Gastroesophageal sphincter (tissue), 4 donors: ENCODE measurements at places on chromosomes 5 and 9. TPM values are rescaled to one million over a fixed set of nuclear protein-coding genes. Genes with fewer than 3 reads are reported as not detected.

GRCh38 chr9:2253636-2254580, 238.8 kb downstream of the SMARCA2 start:
- ATAC-seq, result no peak

Gene FAM221B
- total RNA-seq, result not detected

Gene CSF1R
- total RNA-seq, result 53.7 TPM

DNA sequence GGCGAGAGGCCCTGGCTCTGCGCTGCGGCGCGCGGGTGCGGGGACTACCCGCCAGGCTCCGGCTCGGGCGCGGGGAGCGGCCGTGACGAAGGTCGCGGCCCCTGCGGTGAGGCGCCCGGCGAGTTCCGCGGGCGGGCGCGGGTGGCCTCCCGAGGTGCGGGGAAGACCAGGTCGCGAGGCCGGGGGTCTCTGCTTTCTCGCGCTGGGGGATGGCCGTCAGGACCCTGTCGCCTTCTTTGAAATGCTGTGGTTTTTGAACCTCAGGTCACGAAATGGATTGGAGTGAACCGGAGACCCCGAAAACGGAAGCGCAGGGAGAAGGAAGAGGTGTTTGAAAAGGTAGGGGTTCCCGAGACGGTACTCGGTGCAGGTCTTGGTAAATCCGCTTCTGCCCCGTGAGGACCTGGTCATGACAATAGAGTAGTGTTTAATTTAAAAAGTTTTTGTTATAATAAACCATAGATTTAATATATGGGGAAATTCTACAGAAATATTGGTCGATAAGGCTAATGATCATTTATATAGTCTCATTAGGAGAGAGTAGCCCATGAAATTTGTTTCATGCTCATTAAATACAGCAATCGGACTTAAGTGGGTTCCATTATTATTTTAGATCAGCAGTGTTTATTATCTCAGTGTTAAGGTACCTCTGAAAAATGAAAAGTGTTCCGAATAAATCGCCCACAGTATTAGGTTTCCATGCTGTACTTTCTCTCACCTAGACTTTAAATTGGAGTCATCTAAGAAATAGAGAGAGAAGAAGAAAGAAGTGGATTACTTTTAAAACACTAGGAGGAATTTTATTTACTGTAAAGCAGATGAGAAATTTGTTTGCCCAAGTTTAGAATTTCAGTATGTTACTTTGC, 279.0 kb downstream of the AOPEP start:
- no peak for ATAC-seq

Gene ARL14EPL
- total RNA-seq, result not detected

Gene AQP7
- 1.4 TPM for total RNA-seq

Gene IL3
- total RNA-seq, result not detected

GRCh38 chr5:160694896-160695295, 157.1 kb downstream of the ATP10B start:
- no peak for ATAC-seq

Gene GDF9
- not detected for total RNA-seq

- ATAC-seq, result no peak
These were observed 22.7 kb upstream of the FSTL4 start for GRCh38 chr5:133635051-133635450.

- ATAC-seq, result no peak
These were observed 1028.5 kb upstream of the CDH9 start for GRCh38 chr5:28066856-28067255.

GRCh38 chr5:163978897-163979296, 473.5 kb downstream of the MAT2B start:
- no peak for ATAC-seq

Gene GARNL3
- 29.3 TPM for total RNA-seq

Gene PTGES
- 0.78 TPM for total RNA-seq

DNA sequence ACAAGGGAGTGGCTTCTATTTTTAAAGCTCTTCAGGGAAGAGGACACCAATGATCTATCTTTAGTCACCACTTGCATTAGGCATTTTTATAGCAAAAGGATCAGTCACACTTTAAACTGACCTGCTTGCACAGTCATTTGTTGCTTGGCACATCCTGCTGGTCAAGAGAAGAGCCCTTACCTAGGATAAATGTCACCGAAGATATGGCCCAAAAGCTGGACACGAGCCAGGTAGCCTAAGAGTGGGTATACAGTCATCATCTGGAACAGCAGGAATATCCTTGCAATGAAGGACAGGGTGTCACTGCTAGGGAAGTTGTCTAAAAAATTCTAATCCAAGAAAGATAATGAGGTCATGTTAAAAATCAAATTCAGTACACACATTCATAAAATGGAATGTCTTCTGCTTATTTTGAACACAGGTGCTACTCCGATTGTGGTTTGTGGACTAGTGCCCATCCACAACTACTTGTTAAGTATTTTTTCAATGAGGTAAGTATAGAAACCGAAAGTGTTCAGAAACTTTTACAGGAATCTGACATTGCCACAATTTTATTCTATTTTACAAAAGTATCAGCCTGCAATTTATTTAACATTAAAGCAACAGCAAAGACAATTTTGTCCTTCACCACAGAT, 78.4 kb downstream of the SLC38A9 start:
- ATAC-seq, result no peak

Gene DBH
- not detected for total RNA-seq

GRCh38 chr5:114153392-114153791, 208.5 kb upstream of the KCNN2 start:
- no peak for ATAC-seq

DNA sequence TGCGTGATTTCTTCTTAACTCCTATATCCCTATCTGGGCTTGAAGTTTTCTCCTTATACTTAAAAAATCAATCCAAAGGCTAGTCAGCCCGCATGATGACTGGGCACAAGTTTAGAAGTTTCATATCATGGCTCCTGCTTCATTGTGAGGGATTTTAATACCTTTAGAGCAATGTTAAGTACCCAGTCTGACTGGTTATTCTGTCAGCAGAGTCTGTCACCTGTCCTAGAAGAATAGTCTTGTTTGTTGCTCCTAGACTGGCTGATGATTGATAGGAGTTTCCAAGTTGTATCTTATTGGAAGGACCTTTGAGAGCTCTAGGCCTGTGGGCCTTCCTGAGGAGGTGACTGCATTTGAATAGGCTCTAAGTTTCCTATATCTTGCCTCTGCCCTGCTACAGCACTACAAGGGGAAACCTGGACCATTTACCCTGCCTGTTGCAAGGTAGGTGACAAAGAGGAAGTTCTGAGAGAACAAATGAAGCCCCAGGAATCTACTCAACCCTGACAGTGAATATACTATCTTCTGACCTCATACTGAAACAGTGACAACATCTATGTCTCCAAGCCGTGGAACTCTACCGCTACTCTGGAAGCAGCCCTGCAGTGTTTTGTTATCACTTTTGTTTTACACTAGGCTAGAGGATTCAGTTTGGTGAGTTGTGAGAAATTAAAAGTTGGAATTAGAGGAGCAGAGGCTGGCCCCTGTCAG, 66.5 kb downstream of the F2RL2 start:
- no peak for ATAC-seq

DNA sequence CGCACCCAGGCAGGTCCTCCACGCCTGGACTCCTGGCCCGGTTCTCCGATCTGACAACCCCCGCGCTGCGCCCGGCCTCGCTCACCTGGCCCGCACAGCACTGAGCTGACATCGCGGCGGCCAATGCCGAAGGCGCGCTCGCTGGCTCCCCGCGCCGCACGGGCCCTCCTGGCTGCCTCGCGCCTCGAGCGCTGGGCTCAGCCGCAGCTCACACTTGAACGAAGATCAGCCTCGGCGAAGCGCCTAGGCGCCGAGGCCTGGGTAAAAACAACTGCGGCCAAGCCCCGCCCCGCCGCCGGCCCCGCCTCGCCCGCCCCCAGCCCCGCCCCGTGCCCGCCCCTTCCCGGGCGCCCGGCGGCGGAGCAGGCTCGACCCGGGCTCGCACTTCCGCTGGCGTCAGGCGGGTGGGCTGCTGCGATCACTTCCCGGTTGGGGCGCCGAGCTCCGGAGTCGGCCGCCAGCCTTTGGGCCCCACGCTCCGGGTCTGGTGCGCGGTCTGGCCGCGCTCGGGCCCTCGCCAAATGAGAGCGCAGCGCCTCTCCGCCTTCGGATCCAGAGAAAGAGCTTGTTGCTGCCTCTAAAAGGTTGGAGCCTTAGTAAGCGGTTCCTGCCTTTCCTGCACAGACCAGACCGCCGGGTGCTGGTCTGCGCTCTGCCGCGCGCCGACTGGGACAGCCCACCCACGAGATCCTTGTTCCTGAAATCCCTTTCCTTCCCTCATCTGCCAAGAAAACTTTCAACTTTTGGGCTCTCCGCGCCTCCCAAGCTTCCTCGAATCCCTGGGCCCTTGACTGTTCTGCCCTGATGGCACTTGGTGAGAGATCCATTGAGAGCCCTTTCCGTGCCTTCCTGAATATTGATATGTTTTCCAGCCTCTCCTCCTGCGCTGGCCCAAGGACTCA, at the start of gene SERINC5:
Gene SERINC5, minus strand, starts transcription at position 238 of the 902 bp plus-strand sequence. Its CDS starts 126 bp downstream, at position 112.
- ATAC-seq, result peak; percentile 91

GRCh38 chr9:24846248-24846912, 300.7 kb upstream of the IZUMO3 start:
- no peak for ATAC-seq

Gene PLPP7
- 9.7 TPM for total RNA-seq

Gene GHR
- total RNA-seq, result 12.5 TPM

DNA sequence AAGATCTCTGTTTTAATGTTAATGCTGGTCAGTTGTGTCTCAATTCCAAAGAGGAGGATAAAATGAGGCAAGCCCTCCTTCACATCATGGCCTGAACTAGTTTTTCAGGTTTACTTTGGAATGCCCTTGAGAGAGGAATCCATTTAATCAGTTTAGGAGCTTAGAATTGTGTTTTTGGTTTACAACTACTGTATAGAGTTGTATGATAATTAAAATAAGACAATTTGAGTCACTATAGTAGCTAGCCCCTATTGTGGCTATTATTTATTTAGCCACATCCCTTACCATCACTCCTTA, 107.8 kb upstream of the PRLR start:
- ATAC-seq, result no peak

Gene CCDC171
- 3.6 TPM for total RNA-seq

GRCh38 chr5:161547738-161548486, 1.4 kb upstream of the GABRB2 start:
- peak; percentile 26 for ATAC-seq

GRCh38 chr9:116688806-116689485, 1.8 kb downstream of the TRIM32 start:
- no peak for ATAC-seq

- ATAC-seq, result no peak
These were observed 11.5 kb downstream of the SLC6A19 start for GRCh38 chr5:1212881-1213280.

Gene ANKRD34B
- not detected for total RNA-seq

GRCh38 chr5:173602423-173602822, 14.0 kb downstream of the BOD1 start:
- no peak for ATAC-seq

DNA sequence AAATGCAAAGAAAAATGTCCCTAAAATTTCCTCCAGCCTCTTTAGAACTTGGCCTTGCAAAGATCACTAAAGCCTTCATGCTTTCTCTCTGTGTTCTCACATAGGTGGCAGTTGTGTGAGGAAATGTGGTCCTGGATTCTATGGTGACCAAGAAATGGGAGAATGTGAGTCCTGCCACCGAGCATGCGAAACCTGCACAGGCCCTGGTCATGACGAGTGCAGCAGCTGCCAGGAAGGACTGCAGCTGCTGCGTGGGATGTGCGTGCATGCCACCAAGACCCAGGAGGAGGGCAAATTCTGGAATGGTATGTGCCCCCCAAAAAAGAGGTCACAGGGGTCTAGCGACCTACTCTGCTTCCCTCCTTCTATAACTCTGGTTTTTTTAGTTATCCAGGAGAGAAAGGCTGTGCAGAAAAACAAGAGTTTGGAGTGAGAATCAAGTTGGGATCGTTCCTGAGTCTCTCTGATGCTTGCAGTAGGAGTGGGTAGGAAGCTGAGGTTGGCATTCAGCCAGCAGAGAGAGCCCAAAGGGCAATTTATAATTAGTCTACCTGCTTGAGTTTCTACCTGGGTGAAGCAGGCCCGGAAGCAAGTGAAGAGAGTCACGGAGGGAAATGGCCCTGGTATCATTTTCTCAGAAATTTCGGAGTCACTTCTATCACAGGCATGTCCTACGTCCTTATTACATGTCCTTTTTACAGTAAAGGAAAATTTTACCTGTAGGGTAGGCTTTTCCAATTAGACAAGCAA, 97.5 kb downstream of the RFK start:
- no peak for ATAC-seq

DNA sequence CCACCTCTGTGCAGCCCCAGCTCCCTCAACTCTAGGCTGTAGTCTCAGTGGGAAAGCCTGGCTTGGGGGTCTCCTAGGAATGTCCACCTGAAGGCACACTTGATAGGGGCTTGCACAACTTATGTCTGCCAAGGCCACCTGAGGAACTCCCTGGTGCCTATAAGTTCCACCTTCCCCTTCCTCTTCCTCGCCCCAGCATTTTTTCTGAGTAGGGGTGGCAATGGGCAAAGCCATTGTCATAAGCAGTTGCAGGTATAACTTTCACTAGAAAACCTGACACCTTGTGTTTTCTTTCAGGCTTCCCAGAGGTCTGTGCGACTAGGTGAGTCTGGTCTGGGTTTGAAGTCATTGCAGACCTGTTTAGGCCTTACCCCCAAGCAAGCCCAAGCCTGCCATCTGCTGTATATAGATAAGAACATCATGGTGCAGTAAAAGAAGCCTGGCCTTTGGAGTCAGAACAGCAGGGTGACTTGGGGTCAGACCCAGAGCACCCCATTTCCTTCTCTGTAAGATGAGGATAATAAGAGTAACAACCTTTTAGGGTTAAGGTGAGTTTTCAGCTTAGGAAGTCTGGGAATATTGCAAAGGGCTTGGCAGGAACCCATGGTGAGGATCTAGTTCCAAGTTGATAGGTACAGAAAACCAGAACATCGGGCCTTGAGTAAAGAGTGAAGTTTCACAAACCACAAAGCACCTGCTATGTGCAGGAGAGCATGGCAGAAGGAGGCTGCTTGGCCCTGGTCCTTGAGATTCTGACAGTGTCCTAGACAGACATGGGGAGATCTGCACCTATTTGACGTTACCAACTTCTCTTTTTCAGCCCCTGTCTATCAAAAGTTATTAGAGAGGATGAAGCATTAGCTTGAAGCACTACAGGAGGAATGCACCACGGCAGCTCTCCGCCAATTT, 33.8 kb downstream of the TGFBI start:
- no peak for ATAC-seq

GRCh38 chr9:83266666-83267496, 203.9 kb upstream of the RASEF start:
- peak; percentile 36 for ATAC-seq

Gene IL17B
- 2.3 TPM for total RNA-seq
